ENCODE measurements at places on chromosomes 5 and 9.

- no peak for DNase-seq
Observed at GRCh38 chr5:149833116-149833827, 103.2 kb downstream of the PPARGC1B start.

GRCh38 chr5:124330595-124331220 is 415.7 kb downstream of the ZNF608 start:
- DNase-seq, result no peak

DNA sequence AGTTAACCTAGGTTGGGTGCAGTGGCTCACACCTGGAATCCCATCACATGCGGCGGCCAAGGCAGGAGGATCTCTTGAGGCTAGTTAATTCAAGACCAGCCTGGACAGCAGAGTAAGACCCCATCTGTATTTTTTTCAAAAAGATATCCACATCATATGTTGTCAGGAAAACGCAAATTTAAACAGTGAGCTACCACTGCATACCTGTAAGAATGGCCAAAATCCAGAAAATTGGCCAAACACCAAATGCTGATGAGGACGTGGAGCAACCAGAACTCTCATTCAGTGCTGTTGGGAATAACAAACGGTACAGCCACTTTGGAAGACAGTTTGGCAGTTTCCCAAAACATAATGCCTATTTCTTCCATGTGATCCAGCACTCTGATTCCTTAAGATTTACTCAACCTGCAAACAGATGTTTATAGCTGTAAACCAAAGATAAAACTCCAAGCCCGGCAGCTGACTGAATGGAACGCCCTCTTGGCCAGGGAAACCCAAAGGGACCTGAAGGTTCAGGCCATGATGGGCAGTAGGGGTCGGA is 12.4 kb downstream of the CEL start:
- DNase-seq, result no peak

DNA sequence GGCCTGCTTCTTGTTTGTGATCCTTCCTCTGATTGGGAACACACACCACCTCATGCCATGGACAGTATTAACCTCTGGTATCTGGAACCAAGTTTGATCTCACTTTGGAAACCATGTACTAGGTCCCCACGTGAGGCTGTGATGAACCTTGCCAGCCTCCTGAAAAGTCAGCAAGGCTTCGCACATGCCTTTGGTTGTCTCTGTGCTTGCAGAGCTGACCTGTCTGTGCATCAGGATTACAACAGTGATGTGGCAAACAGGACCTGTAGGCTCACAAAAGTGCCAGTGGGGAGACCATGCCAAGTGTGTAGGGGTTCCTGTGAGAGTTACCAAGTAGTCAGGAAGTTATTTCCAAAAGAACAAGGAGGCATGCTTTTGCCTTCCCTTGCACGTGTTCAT is 1.4 kb downstream of the ACO1 start:
- DNase-seq, result no peak

DNA sequence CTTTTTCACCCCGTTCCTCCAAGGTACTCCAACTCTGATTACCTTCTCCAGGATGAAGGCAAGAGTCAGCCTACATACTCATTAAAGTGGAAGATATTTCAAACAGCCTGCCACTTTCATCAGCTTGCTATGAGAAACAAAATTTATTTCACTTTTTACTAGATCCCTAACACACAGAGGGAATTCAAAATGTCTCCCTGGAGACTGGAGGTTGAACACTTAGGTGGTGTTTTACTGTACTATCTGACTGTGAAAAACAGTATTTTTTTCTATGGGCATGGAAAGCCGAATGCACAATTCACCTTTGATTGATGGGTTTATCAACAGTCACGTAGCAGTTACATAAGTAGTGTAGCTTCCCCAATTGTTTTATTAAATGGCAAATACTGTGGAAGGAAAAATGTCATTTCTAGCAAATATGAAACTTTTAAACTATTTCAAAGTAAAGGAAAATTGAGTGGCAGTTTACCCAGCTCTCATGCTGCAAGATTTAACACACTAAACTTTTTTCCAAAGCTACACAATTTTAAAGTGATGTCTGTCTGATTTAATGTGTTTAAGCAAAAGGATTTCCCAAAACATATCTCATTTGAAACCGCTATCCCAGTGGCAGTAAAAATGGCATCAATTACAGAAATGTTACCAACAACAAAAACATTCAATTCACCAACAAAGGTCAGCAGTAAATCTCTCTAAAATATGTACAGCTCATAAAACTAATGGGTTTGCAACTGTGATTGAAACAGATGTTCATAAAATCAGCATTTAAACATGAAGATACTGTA is 125.0 kb upstream of the TLE4 start:
- no peak for DNase-seq

DNA sequence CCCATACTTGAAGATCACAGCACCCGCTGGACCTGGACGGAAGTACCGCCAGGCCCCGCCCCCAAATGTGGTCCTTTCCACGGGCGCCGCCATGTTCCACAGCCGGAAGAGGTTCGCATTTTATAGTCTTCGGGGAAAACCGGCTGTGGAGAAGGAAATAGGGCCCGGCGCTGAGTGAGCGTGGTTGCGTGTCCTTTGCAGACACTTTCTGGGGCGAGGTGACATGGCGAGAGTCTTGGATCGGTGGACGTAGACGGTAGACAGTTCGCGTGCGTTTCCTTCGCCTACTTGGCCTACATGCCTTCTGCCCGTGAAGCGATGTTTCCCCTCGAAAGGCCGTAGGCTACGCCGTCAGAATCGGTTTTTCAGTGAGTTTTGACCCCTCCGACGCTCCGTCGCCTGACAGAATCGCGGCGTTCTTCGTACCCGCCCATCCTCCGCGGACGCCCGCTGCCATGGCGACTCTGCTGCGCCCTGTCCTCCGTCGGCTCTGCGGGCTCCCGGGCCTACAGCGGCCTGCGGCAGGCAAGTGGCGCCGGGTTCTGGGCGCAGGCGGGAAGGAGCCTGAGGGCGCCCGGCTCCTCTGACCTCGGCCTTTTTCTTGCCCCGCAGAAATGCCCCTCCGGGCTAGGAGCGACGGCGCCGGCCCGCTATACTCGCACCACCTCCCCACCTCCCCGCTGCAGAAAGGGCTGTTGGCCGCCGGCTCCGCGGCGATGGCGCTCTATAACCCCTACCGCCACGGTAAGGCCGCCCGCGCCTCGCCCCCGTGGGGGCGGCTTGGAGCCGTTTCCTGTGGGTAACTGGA is at the start of the genes COQ4 and TRUB2:
TSS of gene COQ4 (plus strand) at position 436 of the 808 bp plus-strand sequence. CDS start at position 456, 20 bp downstream.
TSS of gene TRUB2 (minus strand) at position 44 of the 808 bp plus-strand sequence. CDS start at position 5, 39 bp downstream.
- DNase-seq, result peak; percentile 87

- DNase-seq, result no peak
Observed at GRCh38 chr9:136889858-136890257, 3.5 kb downstream of the TRAF2 start.

- no peak for DNase-seq
Observed at GRCh38 chr5:95835682-95836385, 13.3 kb upstream of the GLRX start.

DNA sequence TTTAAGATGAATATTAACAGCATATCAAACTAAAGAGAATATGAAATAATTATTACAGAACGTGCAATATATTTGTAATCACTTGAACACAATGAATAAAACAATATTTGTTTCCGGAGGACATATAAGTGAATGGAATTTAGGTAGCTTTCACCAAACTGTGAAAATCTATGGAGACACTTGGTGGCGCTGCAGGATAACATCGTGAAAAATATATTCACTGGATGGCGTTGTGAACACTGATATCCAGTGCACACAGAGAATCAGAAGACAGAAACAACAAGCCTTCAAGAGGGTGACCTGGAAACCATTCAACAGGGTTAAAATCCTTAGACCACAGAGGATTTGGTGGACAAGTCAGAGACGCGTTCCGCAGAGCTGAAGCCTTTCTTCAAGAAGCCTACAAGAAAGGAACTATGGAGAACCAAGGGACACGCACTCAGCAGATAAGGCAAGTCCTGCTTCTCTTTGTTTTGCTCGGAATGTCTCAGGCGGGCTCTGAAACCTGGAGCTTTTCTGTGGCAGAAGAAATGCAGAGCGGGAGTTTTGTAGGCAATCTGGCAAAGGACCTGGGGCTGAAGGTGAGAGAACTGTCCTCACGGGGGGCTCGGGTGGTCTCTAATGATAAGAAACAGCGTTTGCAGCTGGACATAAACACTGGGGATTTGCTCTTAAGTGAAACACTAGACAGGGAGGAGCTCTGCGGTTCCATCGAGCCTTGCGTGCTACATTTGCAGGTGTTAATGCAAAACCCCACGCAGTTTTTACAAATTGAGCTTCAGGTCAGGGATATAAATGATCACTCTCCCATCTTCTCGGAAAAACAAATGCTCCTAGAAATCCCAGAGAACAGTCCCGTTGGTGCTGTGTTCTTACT is at the start of gene PCDHB11:
TSS of gene PCDHB11 (plus strand) at position 269 of the 877 bp plus-strand sequence. CDS start at position 417, 148 bp downstream.
- DNase-seq, result no peak

GRCh38 chr9:86580688-86581087 is 226.5 kb upstream of the TUT7 start:
- no peak for DNase-seq

GRCh38 chr5:73764996-73765395 is 139.0 kb downstream of the ARHGEF28 start:
- DNase-seq, result no peak

GRCh38 chr5:8606231-8606630 is 737.3 kb downstream of the MTRR start:
- DNase-seq, result no peak

- no peak for DNase-seq
Observed at GRCh38 chr5:178797546-178798440, 62.0 kb upstream of the ZNF354B start.

DNA sequence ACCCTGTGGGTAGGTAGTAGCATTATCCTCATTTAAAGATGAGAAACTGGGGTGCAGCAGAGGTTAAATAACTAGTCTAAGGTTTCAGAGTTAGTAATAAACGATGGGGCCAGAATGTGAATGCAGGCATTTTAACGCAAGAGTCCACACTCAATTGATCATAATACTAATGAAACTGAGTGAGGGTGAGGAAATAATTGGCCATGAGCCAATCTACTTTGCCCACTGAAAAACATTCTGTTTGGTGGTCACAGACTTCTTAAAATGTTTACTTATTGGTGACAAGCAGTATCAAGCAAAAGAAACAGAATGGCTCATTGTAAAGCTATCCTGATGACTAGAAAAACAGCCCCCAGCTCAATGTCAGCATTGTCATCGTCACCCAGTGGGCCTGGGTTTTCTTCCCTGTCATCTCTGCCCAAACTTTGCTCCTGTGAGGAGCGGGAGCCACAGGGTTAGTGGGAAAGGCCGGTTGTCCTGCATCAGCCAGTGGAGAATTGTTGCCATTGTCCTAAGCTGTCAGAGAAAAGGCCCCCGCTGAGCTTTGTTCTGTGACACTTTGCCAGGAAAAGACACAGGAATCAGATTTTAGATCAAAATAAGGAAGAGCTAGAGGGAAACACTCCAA is 77.3 kb upstream of the MAN2A1 start:
- DNase-seq, result no peak

DNA sequence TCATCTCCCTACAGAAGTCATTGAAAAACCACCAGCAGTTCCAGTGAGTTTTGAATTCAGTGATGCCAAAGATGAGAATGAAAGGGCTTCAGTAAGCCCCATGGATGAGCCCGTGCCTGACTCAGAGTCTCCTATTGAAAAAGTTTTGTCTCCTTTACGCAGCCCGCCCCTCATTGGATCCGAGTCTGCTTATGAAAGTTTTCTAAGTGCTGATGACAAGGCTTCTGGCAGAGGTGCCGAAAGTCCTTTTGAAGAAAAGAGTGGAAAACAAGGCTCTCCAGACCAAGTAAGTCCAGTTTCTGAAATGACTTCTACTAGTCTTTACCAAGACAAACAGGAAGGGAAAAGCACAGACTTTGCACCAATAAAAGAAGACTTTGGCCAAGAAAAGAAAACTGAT is 90.1 kb downstream of the MAP1B start:
- DNase-seq, result no peak

GRCh38 chr9:108664309-108665255 is 191.2 kb downstream of the ACTL7B start:
- DNase-seq, result no peak

GRCh38 chr5:141149812-141150211 is at the start of gene PCDHB6:
TSS of gene PCDHB6 (plus strand) at chr5:141150057. CDS start at chr5:141150258, 201 bp downstream.
- DNase-seq, result no peak

DNA sequence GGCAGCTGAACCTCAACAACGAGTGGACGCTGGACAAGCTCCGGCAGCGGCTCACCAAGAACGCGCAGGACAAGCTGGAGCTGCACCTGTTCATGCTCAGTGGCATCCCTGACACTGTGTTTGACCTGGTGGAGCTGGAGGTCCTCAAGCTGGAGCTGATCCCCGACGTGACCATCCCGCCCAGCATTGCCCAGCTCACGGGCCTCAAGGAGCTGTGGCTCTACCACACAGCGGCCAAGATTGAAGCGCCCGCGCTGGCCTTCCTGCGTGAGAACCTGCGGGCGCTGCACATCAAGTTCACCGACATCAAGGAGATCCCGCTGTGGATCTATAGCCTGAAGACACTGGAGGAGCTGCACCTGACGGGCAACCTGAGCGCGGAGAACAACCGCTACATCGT is 12.4 kb upstream of the PHYHD1 start:
- DNase-seq, result no peak

DNA sequence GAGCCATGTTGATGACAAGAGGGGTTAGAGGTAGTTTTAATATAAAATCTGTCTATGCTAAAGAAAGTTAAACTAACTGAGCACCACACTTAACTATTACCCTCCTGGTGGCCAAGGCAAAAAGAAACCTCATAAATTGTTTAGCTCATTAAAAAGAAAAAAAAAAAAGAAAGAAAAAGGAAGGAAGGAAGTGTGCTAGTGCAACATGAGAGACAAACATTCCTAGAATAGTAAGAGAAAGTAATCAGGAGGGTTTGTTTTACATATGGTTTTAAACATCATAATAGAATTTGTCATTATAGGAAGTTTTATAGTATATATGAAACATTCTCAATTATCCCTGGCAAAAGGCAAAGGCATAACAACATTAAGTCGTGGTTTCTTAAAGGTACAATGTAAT is 152.3 kb downstream of the SNX18 start:
- no peak for DNase-seq

DNA sequence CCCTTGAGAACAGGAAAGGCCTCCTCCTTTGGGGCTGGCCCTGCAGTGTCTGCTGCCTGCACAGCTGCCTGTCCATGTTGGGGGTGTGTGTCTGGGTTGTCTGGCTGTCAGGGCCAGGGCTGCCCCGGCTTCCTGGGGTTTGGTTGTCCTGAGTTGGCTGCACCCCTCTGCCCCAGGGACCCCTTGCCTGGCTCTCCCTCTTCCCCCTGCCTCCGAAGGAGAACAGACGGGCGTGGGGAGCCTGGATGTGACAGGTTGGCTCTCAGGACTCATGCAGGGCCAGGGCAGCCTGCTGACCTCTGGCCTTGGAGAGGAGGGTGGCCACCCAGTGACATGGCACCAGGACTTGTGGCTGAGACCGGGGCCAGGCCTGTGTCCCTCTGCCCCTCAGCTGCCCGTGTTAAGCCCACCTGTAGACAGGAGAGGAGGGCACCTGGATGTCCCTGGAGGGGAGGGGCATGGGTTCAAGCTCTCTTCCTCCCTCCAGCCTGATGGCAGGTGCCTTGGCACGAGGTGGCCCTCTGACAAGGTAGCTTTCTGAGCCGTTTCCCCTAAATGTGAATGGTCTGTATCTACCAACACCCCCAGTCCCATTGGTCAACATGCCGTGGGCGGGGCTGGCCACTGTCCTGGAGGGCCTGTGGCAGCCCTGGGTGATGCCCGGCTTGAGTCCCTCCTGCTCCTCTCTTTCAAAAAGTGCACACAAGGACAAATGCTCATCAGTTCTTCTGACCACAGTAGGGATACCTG is 34.9 kb downstream of the WNK2 start:
- no peak for DNase-seq

GRCh38 chr5:36108758-36109460 is 42.2 kb upstream of the UGT3A2 start:
- DNase-seq, result no peak
